ENCODE measurements at places on chromosomes 16 and 17.

DNA sequence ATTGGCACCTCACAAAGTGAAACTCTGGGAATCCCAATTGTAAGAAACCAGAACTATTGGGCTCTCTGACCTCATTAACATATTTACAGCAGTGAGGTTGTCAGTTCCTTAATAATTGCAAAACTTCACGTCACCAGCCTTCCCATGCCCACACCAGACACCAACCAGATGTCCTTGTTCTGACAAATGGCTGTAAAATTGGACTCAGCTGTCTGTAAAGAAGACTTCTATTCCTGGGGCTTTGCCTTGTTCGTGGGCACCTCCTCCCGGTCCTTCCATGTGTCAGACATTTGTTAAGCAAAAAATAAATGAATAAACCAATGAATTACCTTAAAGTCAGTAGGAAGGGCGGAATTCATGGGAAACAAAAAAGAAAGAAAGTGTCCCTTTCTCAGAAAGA lies 284.3 kb upstream of the CDH11 start:
- DNase-seq = no peak
- no peak overlapping the region for H3K27ac ChIP-seq
- H3K27me3 ChIP-seq = no peaks in the 10 kb centered on the region
- H3K36me3 ChIP-seq = no peaks in the 10 kb centered on the region
- H3K4me1 ChIP-seq = no peaks in the 10 kb centered on the region

DNA sequence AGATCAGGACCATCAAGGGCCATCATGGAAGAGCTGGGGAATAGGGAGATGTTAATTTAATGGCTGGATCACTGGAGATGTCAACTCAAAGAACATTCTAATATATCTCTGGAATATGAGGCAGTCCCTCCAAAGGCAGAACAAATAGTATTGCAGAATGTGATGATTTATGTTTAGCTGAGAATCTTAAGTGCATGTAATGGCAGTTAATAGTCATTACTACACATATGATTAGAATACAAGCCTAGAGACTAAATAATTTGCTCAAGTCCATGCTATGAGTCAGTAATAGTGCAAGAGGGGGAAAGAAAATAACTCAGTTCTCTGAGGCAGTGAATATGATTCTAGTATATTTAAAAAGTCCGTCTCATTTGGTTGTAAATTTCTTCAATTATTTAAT lies 32.3 kb downstream of the SNTB2 start:
- H3K36me3 ChIP-seq = no peaks in the 10 kb centered on the region
- H3K4me1 ChIP-seq = no peaks in the 10 kb centered on the region
- DNase-seq = no peak
- H3K27ac ChIP-seq = no peak overlapping the region

- H3K4me3 ChIP-seq = no peak overlapping the region
- no peak for DNase-seq
Measured at GRCh38 chr17:17325816-17326215, 22.6 kb downstream of the NT5M start.

DNA sequence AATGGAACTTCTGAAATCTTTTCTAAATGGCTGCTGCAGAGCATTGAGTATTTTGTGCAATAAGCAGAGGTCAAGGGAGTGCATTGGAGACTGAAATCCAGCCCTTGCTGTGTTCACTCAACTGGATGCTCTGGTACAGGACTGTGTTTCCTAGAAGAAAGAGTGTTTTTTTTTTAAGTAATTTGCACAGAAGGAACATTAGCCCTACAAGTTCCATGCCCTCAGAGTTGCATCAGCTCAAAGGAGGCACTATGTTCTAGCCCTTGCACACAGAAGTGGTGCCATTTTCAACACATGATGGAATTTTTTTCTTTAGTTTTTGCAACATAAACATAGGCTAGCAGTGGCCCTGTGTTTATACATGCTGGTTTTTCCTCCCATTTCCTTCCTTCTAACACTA lies 144.1 kb upstream of the HLF start:
- H3K4me1 ChIP-seq = no peaks in the 10 kb centered on the region
- H3K4me3 ChIP-seq = no peak overlapping the region
- H3K27ac ChIP-seq = no peak overlapping the region
- no peak for DNase-seq
- H3K36me3 ChIP-seq = no peaks in the 10 kb centered on the region
- no peaks in the 10 kb centered on the region for H3K27me3 ChIP-seq

DNA sequence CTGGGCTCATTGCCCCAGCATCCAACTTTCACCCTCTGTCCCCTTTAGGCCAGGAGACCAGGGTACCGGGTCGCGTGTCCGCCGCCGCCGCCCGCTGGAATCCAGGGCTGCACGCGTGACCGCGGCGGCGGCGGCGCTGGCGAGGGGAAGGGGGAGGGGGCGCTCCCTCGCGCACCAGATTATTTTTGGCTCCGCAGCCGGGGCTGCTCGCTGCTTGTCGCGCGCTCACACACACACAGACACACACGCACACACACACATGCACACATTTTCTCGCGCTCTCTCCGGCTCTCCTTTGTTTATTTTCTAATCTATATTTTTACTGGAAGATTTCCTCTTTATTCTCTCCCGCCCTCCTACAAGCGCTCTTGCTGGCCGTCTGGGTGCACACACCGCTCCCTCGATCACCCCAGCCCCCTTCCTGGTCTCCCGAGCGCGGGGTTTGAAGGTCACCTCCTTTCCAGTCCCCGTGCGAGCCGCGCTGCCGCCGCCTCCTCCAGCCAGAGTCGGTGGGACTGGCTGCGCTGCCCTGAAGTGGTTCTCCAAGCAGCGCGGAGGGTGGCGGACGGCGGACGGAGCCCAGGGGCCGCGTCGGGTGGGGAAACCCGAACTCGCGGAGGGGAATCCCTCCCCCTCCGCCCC lies 921.4 kb upstream of the EEF2KMT start:
- no peak for DNase-seq
- H3K4me1 ChIP-seq = no peaks in the 10 kb centered on the region
- H3K27ac ChIP-seq = no peak overlapping the region

- H3K4me1 ChIP-seq = no peaks in the 10 kb centered on the region
- no peaks in the 10 kb centered on the region for H3K27me3 ChIP-seq
- H3K27ac ChIP-seq = no peak overlapping the region
- no peaks in the 10 kb centered on the region for H3K36me3 ChIP-seq
- DNase-seq = no peak
- H3K4me3 ChIP-seq = no peak overlapping the region
Measured at GRCh38 chr17:64739316-64740058, 77.4 kb upstream of the SMURF2 start.

GRCh38 chr17:2215616-2216364 lies 87.8 kb downstream of the SMG6 start:
- H3K4me3 ChIP-seq = peak overlapping the region; percentile 36
- DNase-seq = peak; percentile 63
- peaks cover 33% of the 10 kb centered on the region for H3K4me1 ChIP-seq

DNA sequence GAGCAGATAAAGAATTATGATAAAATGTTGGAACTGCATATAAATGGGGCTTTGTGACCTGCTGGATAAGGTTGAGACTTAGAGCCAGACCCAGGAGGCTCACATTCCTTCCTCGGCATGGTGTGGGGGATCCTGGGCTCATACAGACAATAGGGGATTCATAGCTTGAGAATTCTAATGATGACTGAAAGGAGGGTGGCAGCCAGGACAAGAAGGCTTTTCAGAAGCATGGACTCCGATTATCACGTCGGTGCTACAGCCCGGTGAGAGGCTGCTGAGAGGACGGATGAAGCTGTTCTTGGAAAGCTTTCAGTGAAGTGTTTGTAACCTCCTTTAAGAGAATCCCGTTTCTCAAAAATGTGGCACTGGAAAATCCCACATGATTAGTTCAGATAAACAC lies 167.2 kb downstream of the ANKFN1 start:
- H3K27ac ChIP-seq = no peak overlapping the region
- no peaks in the 10 kb centered on the region for H3K4me1 ChIP-seq
- no peak overlapping the region for H3K4me3 ChIP-seq
- no peaks in the 10 kb centered on the region for H3K36me3 ChIP-seq

DNA sequence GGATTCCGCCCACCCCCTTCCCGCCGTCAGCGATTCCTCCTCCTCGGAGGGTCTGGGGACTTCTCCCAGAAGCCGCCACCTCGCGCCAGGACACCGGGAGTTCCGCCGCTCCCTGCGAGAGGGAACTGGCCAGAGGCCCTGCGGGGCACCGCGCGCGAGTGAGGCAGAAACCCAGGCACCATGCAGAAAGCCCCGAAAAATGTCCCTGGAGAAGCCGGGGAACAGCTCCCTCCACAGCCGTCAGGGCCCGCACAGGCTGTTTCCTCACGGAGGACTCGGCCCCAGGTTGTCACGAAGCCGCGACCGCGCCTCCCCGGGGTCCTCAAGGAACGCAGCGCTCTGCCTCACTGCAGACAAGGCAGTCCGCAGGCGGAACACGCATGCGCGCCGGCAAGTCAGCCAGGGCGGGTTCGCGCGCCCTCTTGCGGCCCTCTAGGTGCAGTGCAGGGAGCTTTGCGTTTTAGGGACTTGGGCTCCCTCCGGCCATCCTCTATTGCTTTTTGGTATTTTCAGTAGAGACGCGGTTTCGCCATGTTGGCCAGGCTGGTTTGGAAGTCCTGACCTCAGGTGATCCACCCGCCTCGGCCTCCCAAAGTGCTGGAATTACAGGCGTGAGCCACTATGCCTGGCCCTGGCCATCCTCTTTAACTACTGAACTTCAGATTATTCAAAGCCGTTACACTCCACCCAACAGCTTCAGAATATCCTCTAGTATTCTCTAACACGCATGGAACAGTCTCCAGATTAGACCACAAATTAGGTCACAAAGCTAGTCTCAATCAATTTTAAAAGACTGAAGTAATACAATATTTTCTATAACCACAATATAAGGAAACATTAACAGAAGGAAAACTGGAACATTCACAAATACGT lies 20.3 kb upstream of the ZNF287 start:
- peaks cover 19% of the 10 kb centered on the region for H3K27me3 ChIP-seq
- H3K4me1 ChIP-seq = peaks cover 15% of the 10 kb centered on the region
- peak; percentile 85 for DNase-seq
- no peak overlapping the region for H3K27ac ChIP-seq
- peak overlapping the region; percentile 61 for H3K4me3 ChIP-seq

- DNase-seq = peak; percentile 77
- H3K36me3 ChIP-seq = peaks cover 5% of the 10 kb centered on the region
- H3K27me3 ChIP-seq = no peaks in the 10 kb centered on the region
Measured at GRCh38 chr17:3963237-3964201, 718 bp downstream of the ATP2A3 start.

GRCh38 chr17:80223142-80223815 lies 3.1 kb downstream of the SLC26A11 start:
- peaks cover 30% of the 10 kb centered on the region for H3K4me1 ChIP-seq
- no peak for DNase-seq
- no peak overlapping the region for H3K27ac ChIP-seq
- H3K27me3 ChIP-seq = no peaks in the 10 kb centered on the region

- H3K27me3 ChIP-seq = no peaks in the 10 kb centered on the region
- no peak overlapping the region for H3K4me3 ChIP-seq
- H3K4me1 ChIP-seq = peaks cover 44% of the 10 kb centered on the region
- no peak overlapping the region for H3K27ac ChIP-seq
- H3K36me3 ChIP-seq = no peaks in the 10 kb centered on the region
Measured at GRCh38 chr17:66429680-66430079, 127.3 kb downstream of the PRKCA start.

- no peaks in the 10 kb centered on the region for H3K4me1 ChIP-seq
- no peak for DNase-seq
- no peaks in the 10 kb centered on the region for H3K27me3 ChIP-seq
- no peak overlapping the region for H3K4me3 ChIP-seq
Measured at GRCh38 chr17:63189082-63189481, 223.0 kb downstream of the TANC2 start.

GRCh38 chr17:7915611-7916384 lies at the start of gene RNF227:
Gene RNF227, minus strand, starts transcription at chr17:7916289. Its CDS starts 94 bp downstream, at chr17:7916195.
- H3K36me3 ChIP-seq = peaks cover 11% of the 10 kb centered on the region
- no peaks in the 10 kb centered on the region for H3K27me3 ChIP-seq
- DNase-seq = peak; percentile 72
- peak within 1 kb of the TSS; percentile 85 for H3K27ac ChIP-seq

GRCh38 chr17:31830971-31831858 lies 27.8 kb downstream of the COPRS start:
- H3K4me3 ChIP-seq = no peak overlapping the region
- no peak for DNase-seq
- no peak overlapping the region for H3K27ac ChIP-seq

Data from T-cell (primary cell).